ENCODE measurements at places on chromosomes 6 and 20.

DNA sequence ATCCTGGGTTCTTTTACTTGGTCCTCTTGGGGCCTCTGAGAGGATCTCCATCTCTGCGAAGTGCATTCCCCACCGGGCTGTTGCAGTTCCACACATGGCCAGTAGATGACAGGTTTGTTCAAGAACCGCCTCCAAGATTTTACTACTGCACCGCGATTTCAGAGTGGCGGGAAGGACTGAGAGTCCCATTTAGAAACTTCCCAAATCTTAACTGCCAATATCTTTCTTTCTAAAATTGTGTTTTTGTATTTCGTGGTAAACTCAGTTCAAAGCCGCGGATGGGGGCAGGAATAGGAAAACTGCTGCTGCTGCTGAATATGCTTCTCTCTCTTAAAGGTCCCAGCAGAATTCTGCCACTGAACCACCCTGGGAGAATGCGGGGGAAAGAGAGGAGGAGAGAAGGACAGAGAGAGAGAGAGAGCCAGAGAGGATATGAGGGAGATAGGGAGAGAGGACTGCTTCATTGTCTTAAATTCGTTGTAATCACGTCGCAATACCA lies 8.6 kb upstream of the BTNL2 start:
- DNase-seq: peak; percentile 57

GRCh38 chr20:36461600-36462439 lies 79.5 kb upstream of the MYL9 start:
- no peak for DNase-seq

DNA sequence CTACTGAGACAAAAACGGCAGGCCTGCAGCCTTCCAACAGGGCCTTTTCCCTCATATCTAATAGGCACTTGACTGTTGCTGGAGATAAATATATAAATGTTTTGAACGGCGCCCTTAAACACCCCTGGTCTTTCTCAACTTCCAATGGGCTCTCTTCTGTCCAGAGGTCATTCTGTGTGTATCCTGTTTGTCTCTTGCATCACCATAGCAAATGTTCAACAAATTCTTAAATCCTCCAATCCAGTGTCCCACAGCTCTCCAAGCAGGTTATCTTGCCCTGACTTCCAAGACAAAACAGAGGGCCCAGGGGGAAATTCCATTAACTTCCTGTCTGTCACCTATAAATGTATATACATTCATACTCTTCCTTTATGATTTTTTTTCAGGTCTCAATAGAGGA lies 62.0 kb downstream of the OR2J2 start:
- DNase-seq: no peak

DNA sequence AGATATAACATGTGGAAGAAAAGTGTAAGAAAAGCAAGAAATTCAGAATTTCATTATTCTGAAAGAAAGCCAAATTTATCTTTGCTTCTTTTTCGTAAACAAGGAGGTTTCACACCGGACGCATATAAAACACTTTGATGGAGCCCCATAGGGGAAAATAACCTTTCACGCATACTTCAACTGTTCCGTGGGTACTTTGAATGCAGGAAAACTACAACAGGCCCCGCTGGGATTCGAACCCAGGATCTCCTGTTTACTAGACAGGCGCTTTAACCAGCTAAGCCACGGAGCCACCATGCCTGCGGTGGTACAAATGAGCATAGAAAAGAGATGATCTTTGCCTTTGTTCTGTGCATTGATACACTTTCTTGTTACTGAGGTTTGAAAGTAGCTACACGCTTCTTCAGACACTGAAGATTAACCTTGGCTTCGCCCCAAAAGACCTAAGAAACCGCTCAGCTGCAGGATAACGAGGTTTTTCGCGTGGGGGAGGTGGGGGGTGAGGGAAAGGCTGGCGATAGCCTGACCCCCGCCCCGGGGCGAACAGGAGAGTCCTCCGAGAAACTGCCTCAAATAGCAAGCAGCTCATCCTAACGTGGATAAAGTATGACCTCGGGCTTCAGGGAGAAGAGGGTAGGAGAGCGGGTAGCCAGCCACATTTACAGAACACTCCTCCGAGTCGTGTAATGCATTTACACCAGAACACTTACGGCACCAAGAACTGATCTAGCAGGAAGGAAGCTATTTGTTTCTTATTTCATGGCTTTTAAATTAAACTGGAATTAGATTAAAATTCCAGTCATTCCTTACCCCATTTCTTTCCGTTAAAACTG lies 5.3 kb upstream of the HMGN4 start:
- peak; percentile 84 for DNase-seq

DNA sequence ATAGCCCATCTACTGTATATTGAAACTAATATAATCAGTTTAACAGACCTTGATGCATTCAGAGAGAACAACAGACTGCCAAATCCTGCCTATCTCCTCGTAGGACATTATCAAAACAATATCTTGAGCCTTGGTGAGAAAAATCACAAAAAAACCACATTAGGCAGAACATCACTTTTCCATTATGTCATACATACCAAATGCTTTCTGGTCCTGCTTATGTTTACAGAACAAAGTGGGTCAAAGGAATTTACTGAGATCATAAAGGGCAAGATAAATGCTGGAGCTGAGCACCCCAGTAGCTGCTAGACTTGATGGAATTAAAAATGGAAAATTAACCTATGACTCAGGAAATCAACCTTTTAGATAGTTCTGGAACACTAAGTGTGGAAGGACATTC lies 195.3 kb upstream of the KCNK16 start:
- DNase-seq: no peak

GRCh38 chr6:4912559-4912958 lies 91.3 kb downstream of the RPP40 start:
- no peak for DNase-seq

GRCh38 chr6:118722829-118723813 lies 71.7 kb upstream of the CEP85L start:
- DNase-seq: no peak

DNA sequence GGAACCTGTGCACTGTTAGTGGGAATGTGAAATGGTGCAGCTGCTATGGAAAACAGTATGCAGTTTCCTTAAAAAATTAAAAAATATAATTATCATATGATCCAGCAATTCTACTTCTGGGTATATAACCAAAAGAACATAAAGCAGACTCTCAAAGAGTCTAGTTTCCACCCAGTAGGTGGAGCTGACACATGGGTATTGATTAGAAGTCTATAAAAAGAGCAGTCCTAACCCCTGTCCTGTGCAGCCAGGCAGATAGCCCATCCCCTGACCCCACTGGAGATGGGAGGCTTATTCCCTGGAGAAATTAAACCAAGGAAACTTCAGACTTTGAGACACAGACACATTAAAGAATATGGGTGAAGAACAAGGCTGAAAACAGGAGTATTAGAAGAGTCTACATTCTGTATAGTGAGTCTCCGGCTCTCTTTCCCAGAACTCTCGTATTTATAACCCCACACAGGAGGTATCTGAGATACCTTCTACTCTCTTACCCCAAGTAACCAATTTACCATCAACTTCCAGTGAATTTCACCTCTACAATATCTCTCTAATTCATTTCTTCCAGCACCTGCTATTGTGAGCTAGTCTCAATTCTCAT lies 92.3 kb downstream of the SEL1L2 start:
- no peak for DNase-seq

- DNase-seq: no peak
Observed at GRCh38 chr6:126805861-126806260, 312.6 kb upstream of the RSPO3 start.

DNA sequence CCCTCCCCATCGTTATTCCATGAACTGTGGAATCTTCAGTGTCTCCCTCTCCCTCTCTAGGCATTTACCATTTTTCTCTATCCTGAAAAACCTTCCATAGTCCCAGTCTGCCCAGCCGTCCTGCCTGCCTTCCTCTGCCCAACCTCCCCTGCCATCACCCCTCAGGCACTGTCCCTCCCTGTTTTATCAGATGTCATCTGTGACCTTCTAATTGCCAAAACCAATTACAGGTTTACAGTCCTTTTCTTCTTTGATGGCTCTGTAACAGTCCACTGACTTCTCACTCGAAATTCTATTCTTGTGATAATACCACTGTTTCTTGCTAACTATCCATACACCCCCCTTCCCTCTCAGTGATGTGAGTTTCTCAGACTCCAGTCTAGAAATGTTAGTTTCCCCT lies 2.3 kb upstream of the SLC23A2 start:
- no peak for DNase-seq

DNA sequence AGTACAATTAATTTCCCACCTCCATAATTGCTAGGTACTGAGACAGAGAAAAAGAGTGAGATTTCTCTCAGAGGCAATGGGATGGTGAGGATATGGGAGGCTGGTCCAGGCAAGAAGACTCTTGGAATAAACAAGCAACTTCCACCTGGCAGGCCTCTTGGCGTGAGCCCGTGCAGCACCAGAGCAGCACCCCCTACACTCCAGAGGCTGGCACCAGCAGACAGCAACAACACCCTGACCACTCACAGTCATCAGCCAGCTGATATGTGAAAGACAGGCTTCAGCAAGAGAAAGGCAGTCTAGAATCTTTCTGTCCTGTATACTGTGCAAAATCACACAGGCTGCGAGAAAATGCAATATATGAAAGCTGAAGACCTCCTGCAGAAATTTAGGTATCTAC lies 59.7 kb downstream of the KIF13A start:
- no peak for DNase-seq

DNA sequence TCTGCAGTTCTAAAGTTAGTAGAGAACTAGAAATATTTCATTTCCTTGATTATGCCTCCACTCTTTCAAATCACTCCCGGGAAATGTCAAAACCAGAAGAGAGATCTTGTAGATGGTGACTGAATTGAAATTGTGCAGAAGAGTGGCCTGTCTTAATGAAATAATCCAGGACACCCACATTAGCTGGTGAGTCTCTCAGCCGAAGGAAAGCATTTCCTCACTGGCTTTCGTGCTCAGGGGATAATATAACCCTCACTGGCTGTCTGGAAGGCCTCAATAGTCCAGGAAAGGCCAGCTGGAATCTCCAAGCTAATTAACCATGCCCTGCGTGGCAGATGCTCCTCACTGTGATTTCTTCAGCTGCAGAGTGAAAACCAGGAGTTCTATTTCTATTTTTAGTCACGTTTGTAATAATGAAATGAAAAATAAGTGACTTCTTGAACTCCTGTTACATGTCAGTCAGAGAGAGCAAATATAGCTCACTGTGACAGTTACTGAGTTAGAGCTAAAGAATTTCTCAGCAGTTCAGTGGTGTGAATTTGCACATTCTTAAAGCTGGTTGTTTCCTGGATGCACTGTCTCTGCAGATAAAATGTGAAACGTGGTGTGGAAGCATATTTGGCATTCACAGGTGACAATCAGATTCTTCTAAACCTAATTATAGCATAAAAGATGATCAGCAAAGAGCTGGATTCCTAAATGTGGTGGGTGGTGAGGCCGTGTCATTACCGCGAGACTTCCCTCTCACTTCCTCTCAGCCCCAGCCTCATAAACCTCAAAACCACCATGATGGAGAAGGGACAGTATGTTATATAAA lies 211.7 kb downstream of the LMBRD1 start:
- no peak for DNase-seq

DNA sequence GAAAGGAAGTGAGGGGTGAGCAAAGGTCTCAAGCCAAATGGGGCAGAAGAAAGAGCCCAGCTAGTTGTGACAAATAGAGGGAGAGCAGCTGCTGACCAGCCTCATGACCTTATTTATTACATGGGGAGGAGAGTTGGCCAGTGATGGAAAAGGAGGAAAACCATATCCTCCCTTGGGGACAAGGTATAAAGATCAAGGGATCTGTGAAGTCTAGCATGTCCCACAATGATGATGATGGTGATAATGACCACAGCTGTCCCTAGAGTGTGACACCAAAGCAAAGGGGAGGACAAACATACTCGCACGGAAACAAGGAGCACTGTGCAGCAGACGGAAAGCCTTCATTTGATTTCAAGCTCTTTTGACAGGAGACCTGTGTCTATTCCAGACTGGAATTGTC lies 190.4 kb upstream of the MCHR2 start:
- DNase-seq: no peak

DNA sequence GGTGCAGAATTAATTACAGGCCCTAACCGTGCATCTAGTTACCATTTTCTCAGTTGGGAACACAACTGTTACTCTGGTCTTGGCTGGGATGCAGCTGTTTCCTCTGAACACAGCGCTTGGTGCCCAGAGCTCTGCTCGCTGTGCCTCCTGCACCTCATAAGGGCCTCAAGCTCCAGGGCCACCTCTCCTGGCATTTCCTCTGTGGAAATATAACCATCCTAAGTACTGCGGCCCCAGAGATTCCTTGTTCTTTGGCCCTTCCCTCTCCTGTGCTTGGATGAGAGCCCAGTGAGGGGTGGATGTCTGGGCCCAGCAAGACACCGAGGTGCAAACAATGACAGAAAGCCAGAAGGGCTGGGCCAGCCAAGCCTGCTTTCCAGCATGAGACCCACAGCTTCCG lies 169.9 kb upstream of the CST7 start:
- DNase-seq: no peak

DNA sequence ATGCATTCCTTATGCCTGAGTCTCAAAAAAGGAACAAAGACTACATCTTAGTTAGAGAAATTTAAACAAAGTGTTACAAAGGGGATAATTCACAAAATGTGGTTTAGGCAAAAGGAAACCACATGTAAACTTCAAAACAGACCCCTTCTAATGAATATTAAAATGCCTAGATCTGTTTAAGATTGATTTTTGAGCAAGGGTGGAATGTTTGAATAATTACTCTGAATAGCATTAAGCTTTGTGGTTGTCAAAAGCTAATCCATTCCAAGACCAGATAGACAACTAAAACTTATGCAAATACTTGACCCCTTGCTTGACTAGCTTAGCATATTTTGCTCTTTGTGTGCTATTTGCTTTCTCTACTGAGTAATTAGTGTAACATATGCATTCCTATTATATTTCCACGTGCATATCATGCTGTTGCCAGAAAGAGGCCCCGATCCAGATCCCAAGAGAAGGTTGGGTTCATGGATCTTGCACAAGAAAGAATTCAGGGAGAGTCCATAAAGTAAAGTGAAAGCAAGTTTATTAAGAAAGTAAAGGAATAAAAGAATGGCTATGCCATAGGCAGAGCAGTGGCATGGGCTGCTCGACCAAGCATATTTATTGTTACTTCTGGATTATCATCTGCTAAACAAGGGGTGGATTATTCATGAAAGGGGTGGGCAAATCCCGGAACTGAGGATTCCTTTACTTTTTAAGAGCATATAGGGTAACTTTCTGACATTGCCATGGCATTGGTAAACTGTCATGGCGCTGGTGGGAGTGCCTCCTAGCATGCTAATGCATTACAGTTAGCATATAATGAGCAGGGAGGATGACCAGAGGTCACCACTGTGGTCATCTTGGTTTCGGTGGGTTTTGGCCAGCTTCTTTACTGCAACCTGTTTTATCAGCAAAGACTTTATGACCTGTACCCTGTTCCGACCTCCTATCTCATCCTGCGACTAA lies 1193.4 kb upstream of the EYS start:
- DNase-seq: no peak

- DNase-seq: no peak
Observed at GRCh38 chr6:136989571-136990241, 55.1 kb downstream of the IL20RA start.

Data from activated CD4-positive, CD25-positive, alpha-beta regulatory T cell treated with anti-CD3 and anti-CD28 coated beads, Interleukin-2, amount 50 U/mL, for 16 hours (primary cell).